ENCODE measurements at places on chromosomes 3 and 15. TPM values are rescaled to one million over a fixed set of nuclear protein-coding genes. Genes with fewer than 3 reads are reported as not detected.

- DNase-seq: no peak
Measured at GRCh38 chr15:100502651-100503050, 26.1 kb downstream of the CERS3 start.

GRCh38 chr15:75733761-75734651, 21.4 kb upstream of the CSPG4 start:
- no peak for DNase-seq

- no peak for DNase-seq
Measured at GRCh38 chr3:25424614-25425013, 3.4 kb upstream of the RARB start.

DNA sequence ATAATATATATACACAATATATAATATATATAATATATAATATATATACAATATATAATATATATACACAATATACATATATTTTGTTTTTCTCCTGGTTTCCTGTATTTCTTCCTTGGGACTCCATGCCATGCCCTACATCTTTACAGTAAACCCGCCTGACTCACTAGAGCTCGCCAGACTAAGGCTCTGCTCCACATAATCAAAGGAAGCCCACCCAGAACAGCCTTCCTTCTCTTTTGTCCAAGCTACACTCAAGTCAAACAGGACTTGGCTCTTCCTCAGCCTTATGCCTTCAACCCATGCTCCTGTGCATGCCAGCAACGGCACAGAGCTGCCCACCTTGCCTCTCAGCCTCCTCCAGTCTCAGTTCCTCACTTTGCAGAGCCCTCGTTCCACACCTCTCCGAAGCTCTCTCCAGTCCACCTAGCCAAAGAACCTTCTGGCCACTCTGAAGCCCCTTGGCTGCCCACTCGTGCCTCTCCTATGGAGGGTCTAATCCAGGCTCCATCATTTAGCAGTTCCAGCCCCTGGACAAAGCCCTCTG, 109.1 kb downstream of the RFTN1 start:
- DNase-seq: no peak

DNA sequence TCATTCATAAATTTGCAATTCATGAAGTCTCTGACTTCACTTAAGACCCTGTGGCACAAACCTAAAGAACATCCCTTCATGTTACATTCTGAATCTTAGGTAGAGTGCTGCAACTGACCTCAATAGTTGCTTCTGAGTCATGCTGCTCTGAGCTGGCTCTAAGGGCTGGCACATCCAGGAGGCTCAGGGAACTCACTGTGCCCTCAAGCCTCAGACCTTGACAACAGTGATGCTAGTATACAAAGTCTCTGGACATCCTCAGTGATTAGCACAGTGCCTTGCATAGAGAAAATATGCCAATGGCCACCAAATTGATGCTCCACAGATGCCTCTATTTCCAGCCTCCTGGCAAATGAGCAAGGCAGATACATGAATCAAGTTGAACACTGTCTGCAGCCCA, 740.9 kb upstream of the LMCD1 start:
- no peak for DNase-seq

DNA sequence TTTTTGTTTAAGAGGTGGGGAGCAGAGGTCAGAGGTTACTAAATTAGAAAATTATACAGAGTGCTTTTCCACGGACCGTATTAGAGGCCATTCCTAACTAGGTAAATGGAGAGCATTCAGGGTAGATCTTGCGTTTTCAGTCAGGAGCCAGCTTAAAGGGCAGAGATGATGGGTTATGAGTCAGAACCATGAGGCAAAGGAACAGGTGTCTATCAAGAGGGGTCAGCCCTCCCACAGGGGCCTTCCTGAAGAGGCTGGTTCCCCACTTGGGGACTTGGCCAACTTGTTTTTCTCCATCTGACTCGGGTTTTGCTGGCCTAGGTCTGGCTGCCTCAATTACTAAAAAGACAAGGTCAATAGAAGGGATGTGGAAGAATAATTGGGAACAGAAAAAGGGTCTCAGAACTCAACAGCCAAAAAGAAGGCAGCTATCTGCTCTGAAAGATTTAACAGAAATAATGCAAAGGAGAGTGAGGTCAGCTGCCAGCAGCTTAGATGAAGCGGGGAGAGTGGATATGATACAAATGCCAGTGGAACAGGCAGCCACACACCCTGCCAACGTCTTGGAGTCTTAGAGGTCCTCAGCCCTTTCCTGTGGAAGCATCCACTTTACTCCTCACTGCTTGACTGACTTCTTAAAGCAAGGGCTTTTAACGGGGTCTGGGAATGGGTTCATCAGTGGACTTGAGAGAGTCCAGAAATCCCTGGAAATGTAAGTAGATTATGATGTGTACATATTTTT, 17.6 kb downstream of the MTMR14 start:
- DNase-seq: peak; percentile 42

DNA sequence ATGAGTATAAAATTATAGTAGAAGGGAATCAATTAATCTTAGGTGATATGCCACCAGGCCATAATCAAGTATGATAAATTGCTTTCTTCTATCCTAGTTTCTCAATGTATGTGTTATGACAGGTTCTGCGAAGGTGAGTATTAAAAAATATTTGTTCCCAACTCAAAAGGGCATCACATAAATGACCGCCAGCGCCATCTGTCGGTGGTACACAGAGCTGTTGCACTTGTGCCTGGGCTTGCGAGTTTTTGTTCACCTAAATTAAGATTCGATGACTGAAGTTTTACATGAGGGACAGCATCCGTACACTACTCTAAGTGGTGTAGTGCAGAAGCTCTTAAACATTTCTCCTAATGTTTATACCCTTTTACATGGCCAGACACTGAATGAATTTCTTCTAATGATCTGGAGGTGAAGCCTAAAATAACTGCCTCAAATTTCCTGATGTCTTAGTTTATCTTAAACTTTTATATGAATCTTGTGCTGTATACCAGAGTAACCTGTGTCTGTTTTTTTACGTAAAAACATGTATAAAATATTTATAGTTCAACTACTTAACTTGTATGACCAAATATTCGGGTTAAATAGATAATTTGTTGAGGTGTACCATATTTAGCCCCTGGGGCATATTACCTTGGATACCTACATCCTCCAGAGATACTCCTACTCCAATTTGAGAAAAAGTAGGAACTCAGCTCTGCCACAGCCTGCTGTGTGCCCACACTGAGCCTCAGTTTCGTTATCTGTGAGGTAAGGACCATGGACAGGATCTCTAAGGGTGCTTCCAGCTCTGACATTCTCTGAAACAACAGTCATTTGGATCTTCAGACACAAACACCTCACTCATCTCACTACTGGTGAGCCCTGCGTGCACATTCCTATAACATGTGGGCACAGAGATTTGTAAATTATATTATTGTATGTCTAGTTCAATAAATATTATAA, 365.6 kb downstream of the MAGI1 start:
- peak; percentile 61 for DNase-seq

DNA sequence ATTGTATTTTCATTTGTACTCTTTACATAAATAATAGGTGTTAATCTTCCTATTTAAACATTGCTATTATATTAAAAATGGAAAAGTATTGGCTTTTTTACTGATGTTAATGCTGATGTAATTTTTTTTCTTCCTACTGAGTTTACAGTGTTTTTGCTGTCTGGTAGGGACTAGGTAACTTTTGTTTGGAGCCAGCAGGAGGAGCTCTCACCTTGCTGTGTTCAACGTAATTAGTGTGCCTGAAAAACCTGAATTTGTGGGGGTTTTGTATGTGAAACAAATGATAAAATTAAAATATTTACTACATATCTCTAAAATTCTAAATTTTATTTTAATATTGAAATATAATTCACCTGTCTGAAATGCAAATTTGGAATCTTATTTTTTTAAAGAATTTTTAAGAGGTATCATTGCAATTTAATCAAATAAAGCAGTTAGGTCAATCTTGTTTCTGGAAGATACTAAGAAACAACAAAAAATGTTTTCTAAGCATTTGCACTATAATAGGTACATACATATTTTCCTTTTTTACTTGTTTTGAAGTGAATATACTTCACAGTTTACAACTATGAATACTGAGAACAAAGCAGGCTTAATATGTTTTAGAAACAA, 48.8 kb downstream of the EPHA6 start:
- no peak for DNase-seq

GRCh38 chr15:33968224-33968623, at the start of gene CHRM5:
TSS of gene CHRM5 (plus strand) at chr15:33968497. CDS start at chr15:34062718, 94,221 bp downstream.
- no peak for DNase-seq

DNA sequence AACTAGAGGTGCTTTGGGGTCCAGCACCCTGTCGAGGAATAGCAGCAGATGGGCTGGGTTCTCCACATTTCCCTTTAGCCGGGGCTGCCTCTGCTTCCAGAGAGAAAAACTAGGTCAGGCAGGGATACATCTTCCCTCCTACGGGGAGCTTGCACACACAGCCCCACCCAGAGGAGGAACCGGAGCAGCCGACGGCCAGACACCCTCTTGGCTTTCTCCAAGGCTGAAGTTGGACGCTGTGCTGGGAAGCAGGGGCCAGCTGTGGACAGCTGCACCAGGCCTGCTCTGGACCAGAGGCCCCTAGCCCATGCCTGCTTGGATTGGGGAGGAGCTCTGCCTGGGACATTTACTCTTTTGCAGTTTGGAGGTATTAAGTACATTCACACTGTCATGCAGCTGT, 44.7 kb upstream of the NR2C2 start:
- peak; percentile 26 for DNase-seq

DNA sequence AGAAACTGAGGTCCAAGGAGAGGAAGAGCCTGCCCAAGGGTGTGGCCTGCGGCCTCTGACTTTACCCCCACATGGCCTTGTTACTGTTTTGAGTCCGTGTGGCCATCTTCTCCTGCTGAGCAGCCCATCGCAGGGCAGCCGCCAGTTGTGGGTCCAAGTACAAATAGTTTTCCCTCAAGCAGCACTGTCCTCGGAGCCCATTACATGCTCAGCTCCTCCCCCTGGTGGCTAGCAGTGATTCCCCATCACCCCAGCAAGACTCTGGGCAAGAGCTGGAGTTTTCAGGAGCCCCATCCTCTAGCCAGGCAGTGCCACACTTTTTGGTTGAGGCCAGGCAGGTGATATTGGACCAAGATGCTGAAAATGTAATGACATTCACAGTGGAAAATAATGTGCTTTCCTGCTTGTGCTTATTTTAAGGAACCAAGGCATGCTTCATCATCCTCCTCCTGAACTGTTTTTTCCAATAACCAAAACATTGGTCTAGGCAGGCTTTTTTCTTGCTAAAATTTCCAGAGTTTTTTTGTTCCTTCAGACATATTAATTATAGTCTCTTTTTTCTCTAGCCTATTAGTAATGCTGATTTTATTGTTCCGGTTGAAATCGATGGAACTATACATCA, 23.2 kb upstream of the VILL start:
- peak; percentile 79 for DNase-seq

GRCh38 chr3:98890181-98890835, 11.2 kb downstream of the DCBLD2 start:
- peak; percentile 27 for DNase-seq

DNA sequence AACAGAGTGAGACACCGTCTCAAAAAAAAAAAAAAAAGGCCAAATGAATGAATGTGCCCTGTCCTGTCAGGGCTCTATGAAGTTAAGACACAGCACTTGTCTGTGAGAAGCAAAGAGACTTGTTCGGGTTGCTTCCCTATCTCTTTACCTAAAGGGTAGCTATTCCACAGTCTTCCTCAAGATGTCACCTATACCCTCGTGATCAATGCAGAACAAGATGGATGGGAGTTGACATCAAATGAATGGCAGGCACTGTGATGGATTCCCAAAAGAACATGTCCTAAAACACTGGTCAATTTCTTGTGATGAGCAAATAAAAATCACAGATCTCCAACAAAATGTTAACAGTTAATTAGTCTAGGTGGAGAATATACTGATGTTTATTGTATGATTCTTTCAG, 9.5 kb downstream of the TADA3 start:
- DNase-seq: no peak

GRCh38 chr3:8619548-8619947, 25.1 kb downstream of the SSUH2 start:
- DNase-seq: no peak

DNA sequence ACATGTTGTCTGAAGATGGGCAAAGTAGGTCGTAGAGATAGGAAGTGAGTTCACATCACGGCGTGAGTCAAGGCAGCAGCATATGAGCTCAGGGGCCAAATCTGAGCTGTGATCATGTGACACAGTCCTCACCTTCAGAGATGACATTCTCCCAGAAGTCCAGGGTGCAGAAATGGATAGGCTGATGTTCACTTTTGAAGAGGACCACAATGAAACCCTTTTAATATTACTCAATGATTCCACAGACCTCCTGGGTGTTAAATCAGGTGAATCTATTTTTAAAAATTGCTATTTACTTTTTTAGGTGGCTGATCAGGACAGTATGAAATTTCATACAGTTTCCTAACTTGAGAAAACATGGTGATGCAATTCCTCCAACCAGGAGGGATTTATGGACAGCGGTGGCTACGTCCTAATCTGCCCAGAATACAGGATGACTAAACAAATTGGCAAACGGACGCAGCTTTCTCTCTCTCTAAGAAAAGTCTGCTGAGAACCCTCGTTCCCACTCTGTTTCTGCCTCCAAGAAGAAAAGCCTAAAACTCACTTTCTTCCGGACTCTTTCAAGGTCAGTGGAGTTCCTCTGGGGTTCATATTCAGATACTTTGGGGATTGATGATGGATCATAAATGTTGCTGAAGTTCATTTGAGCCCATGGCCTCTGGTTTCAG, 34.4 kb downstream of the B3GNT5 start:
- DNase-seq: peak; percentile 83

GRCh38 chr15:58684036-58684710, 65.3 kb downstream of the ADAM10 start:
- DNase-seq: no peak

DNA sequence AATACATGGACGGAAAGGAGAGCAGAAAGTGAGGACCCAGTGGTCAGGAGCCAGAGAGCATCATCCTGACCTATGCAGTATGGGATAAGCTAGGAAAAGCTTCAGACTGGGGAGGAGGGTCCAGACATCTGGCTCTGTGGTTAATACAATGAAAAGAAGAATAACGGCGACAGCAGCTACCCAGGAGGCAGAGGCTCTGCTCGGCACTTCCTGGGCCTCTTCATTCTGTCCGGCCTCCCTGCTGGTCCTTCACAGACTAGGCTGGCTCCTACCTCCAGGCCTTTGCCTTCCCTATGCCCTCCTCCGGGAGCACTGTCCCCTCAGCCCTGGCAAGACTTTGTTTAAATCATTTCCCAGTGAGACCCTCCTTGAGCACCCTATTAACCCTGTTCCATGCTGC, 58.9 kb upstream of the WNT5A start:
- no peak for DNase-seq

DNA sequence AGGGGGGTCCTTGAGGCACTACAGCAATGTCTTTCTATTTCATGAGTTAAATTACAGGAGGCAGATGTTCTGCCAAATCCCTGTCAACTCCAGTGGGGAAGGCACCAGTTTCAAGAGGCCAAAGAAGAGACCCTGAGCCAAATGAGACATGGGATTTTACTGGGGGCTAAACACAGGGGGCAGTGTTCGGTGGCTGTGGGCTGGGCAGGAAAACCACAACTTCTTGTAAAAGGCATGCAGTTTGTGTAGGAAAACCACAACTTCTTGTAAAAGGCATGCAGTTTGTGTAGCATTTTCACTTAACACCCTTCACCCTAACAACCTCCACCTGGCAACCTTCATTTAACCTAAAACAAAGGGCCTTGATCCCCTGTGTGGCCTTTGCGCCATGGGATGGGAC, 61.0 kb downstream of the POLR2M start:
- no peak for DNase-seq

- DNase-seq: no peak
Measured at GRCh38 chr3:129603991-129604749, 2.3 kb downstream of the PLXND1 start.

Gene CCR1
- total RNA-seq: 0.53 TPM

Gene DCBLD2
- 88.2 TPM for total RNA-seq

Gene SAMMSON
- 0.08 TPM for total RNA-seq

Gene RCCD1
- total RNA-seq: 7.8 TPM

Gene PAQR9
- total RNA-seq: not detected

Gene TMF1
- total RNA-seq: 37.6 TPM

Gene NOX5
- total RNA-seq: 1.3 TPM

Gene NT5DC2
- 50.3 TPM for total RNA-seq

Gene TRPM7
- 37.1 TPM for total RNA-seq

Gene XCR1
- total RNA-seq: not detected

Data from myocyte (in vitro differentiated cells).